Left colon (tissue), 2 donors: ENCODE measurements at places on chromosomes 2 and 18. TPM values are rescaled to one million over a fixed set of nuclear protein-coding genes. Genes with fewer than 3 reads are reported as not detected.
A peak's percentile ranks its signal among the peaks of the same experiment; 100 is the strongest.

GRCh38 chr2:110205660-110206455 is 1.0 kb upstream of the NPHP1 start:
- no peak for DNase-seq

Gene BUB1
- 9.2 TPM for total RNA-seq

DNA sequence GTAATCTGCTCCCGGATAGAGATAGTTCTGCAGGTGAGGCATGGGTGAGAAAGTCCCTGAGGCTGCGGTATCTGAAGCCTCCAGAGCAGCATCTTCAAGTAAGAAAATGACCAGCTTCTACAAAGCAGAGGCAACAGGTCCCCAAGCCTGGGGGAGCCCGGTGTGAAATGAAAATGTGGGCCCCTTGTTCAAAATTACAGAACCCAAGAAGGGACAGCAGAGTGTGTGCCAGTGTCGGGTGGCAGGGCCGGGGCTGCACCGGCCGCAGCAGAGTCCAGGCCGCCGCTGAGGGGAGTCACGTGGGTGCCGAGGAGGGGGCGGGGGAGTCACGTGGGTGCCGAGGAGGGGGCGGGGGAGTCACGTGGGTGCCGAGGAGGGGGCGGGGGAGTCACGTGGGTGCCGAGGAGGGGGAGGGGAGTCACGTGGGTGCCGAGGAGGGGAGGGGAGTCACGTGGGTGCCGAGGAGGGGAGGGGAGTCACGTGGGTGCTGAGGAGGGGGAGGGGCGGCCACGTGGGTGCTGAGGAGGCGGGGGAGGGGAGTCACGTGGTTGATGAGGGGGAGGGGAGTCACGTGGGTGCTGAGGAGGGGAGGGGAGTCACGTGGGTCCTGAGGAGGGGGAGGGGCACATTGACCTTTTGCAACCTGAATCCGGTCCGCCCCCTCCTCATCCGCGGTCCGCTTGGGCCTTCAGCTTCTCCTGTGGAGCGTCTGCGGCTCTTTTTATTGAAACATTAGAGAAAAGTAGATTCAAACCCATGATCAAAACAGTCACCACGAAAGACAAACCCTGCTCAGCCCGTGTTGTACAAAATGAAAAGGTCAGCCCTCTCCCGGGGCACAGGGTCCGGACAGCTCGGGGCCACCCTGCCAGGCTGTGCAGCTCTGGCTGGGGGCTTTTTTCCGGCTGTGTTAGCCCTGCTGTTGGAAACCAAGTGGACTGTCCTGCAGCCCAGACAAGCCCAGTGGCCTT is 10.4 kb downstream of the COLEC11 start:
- DNase-seq = peak; percentile 49

DNA sequence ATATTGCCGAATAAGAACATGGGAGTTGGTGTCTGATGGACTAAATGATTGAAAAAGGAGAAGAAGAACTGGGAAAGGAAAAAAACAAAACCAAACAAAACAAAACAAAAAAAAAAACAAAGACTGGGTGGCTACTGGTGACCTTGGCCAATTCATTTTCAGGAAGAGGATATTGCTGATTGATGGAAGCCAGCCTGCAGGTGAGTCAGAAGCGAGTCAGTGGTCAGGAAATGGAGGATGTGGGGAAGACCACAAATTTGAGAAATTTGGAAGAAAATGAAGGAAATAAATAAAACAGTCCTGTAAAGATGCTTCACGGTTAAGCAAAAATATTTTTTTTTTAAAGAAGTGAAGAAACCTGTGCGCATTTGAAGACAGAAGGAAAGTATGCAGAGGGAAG is 296.9 kb downstream of the ZNF521 start:
- no peak for DNase-seq

- DNase-seq = no peak
These were observed 87.7 kb downstream of the RTN4 start for GRCh38 chr2:54962511-54962910.

GRCh38 chr2:236293241-236293810 is 29.1 kb upstream of the ASB18 start:
- no peak for DNase-seq

DNA sequence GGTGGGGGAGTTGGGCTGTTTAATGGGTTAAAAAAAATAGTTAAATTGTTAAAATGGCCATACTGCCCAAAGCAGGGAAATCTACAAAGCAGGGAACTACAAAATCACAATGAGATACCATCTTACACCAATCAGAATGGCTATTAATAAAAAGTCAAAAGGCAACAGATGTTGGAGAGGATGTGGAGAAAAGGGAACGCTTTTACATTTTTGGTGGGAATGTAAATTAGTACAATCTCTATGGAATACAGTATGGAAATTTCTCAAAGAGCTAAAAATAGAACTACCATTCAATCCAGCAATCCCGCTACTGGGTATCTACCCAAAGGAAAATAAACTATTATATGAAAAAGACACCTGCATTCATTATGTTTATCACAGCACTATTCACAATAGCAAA is 27.1 kb downstream of the CLHC1 start:
- DNase-seq = no peak

DNA sequence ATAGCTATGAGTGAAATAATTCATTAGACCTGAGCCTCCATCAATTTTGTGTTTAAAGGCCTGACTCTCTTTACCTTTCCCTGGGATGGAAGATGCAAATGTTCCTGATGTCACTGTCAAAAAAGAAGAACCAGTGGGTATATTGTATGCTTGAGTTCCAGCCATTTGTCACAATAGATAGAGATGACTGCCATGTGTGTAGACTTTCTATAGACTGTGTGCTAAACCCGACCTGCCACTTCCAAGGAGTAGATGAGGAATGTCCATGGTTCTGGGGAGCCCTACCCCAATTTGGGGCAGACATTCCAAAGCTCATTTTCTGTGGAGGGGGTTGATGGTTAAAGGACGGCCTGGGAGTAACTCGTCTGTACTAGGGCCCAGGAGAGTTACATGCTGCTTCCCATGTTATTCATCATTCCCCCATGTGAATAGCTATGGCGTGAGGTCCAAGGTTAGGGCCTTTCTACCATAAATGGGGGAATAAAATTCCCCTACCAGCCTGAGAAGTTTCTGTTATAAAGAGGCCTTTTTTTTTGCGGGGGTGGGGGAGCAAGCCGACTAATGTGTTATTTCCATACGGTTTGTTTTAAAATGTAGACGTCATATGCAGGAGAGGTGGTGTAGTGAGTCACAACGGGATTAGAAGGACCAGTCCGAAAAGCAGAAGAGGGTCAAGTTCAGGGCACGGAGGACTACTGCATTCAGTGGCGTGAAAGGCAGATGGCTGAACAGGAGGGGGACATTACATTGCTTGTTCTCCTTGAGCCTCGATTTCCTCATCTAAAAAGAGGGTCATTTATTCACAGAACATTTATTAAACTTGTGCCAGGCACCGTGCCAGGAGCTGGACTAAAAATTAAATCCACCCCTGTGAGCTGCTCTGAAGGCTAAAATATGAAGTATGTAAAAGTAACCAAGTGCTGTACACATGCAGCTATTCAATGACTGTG is 24.0 kb downstream of the IL1B start:
- DNase-seq = no peak

DNA sequence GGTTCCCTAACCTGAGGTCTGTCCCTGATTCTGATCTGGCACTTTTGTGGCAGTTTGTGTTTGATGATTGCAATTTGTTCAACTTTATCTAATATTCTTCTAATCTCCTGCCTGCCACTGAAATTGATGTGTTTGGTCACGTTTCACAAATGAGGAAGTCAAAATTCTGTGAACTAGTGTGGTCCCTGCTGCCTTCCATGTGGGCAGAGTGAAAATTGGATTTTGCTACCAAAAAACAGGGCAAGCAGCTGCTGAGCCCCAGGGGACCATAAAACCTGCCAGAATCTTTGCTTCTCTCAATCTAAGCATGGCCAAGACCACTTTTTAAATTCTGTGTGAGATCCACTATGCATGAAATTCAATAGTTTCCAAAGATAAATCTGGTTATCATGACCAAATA is 195.5 kb upstream of the CYRIA start:
- no peak for DNase-seq

DNA sequence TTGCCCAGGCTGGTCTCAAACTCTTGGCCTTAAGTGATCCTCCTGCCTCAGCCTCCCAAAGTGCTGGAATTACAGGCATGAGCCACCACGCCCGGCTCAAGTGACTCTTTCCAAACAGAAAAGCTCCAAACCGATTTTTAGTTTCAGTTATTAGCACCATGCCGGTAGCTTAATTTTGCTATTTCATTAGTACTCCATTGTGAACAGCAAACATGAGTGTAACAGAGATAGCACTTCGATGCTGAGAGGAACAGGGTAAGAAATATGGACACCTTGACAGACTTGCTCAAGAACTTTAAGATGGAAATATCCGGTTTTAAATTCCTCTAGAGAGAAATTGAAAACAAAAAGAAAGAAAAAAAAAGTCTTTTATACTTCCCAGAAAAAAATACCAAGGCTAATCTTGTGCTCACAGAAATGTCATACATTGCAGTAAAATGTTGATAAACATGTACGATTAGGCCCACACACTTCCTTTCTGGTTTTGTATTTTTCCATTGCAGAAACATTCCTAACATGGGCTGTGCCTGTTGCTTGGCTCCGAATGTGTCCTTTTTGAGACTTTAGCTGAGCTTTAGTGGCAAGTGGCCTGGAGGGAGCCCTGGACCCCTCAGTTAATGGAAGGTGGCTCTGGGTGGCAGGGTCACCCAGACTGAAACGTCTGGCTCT is 18.3 kb downstream of the FHL2 start:
- no peak for DNase-seq

- DNase-seq = no peak
These were observed 25.2 kb upstream of the CASP10 start for GRCh38 chr2:201157694-201158093.

- DNase-seq = no peak
These were observed 959 bp upstream of the TUBA4B start for GRCh38 chr2:219252084-219252483.

GRCh38 chr2:86243950-86244733 is 44.9 kb downstream of the MRPL35 start:
- no peak for DNase-seq

DNA sequence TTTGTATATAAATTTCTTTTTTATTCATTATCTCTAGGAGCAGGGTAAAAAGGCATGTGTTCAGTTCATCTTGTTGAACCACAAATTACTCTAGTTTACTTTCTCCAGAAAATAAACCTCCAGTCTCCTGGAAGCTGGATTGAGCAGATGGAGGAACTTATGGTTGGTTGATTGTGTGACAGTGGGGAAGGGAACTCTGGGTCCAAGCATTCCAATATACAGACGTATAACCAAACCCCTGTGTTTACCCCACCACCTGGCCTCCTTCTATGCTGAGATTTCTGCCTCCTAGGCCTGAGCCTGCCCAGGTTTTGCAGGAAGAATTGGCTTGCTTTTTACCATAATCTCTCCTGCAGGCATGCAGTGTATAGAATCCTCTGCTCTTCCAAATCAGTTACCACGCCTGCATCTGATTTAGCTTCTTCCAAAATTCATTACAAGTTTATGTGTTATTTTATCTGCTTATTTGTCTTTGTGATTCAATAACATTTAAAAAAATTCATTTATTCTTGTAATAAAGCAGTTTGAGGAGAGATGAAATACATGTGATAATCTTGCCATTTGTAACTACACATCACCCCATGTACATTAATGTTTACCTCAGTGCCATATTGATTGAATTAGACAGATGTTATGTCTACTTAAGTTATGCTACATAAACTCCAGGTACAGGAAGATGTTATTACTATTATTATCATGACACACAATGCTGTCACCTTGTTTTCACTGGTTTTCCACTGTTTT is 2.5 kb upstream of the RAB27B start:
- DNase-seq = no peak

DNA sequence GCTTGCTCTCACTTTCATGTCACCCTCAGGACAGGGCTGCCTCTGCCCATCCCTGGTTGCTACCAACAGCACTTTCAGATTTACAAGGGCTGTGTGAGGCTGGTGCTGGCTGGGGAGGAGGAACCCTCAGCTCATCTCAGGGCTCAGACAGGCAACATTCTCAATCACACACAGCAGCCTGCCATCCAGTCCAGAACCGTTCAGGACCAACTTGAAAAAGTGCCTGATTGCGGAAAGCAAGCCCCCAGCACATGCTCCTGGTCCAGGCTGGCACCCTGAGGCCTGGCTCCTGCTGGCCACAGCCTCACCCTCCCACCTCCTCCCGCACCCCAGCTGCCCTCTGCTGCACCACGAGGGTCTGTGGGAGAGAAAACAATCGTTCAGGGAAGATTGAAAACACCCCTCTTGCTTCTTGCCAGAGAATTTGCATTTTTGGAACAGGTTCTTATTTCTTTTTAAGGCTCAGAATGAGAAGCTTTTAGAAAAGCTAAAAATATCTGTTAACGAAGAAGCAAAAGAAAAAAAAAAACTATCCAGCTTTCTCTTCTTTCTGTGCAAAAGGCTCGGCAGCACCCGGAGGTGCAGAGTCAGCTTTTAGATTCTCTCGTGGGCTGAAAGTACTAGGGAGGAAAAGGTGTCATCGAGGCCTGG is 403.8 kb upstream of the ID2 start:
- DNase-seq = no peak

Gene NHEJ1
- total RNA-seq = 45.4 TPM

Gene NEUROD1
- 3.3 TPM for total RNA-seq

Gene LAMA3
- total RNA-seq = 33.2 TPM

Gene PROKR1
- not detected for total RNA-seq

GRCh38 chr2:241291153-241291552 is 24.3 kb downstream of the HDLBP start:
- no peak for DNase-seq

Gene CD28
- 0.34 TPM for total RNA-seq

- DNase-seq = no peak
These were observed 112.1 kb downstream of the DTNB start for GRCh38 chr2:25561136-25561850.

DNA sequence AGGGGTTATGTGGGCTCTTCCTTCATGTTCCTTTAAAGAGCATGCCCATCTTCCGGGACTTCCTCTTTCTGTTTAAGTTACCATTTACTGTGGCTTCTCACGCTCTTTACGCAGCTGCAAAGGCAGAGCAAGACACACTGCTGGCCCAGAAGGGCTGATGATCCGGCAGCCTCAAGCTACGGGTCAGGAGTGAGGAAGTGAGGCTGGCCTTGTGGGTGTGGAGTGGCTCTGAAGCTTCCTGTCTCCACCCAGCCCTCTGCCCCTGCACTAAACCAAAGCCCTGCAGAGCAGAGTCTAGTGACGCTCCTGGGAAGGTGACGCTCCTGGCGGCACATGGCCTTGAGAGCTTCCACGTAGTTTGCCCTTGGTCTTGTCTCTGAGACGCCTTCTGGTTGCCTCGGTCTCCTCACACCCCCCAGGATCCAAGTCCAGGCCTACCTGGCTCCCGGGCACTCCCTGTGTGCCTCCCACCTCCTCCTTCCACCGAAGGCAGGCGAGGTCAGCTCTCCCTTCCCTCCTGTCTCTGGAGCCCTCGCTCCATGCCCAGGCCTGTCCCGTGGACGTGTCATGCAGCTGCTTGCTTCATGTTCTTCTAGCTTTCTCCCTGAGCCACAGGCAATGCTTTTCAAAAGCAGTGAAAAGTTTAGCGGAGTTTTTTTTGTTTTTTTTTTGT is 50.3 kb downstream of the ARL4C start:
- DNase-seq = peak; percentile 65
